ENCODE measurements at places on chromosomes 11 and 22.

GRCh38 chr11:35274909-35275785 is 136.2 kb downstream of the CD44 start:
- DNase-seq = no peak

GRCh38 chr11:130325691-130326090 is 11.0 kb upstream of the ZBTB44 start:
- no peak for DNase-seq

DNA sequence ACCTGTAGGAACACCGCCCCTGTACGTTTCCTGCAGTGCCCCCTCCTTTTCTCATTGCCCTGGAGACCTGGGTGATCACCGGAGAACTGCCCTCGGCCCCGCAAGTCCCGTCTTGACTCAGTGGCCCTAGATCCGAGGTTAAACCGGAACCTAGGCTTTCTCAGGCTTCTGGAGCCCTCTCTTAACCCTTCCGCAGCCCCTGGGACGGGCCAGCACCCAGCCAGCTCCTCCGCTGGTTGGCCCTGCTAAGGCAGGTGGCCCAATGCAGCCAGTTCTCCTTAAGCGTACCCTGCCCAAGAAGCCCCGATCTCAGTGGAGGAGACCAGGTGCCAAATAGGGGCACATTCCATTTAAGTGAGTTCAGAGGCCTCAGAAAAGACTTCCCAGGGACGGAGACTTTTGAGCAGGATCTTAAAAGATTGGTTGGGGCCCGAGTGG is 776 bp downstream of the NLRX1 start:
- DNase-seq = peak; percentile 74

DNA sequence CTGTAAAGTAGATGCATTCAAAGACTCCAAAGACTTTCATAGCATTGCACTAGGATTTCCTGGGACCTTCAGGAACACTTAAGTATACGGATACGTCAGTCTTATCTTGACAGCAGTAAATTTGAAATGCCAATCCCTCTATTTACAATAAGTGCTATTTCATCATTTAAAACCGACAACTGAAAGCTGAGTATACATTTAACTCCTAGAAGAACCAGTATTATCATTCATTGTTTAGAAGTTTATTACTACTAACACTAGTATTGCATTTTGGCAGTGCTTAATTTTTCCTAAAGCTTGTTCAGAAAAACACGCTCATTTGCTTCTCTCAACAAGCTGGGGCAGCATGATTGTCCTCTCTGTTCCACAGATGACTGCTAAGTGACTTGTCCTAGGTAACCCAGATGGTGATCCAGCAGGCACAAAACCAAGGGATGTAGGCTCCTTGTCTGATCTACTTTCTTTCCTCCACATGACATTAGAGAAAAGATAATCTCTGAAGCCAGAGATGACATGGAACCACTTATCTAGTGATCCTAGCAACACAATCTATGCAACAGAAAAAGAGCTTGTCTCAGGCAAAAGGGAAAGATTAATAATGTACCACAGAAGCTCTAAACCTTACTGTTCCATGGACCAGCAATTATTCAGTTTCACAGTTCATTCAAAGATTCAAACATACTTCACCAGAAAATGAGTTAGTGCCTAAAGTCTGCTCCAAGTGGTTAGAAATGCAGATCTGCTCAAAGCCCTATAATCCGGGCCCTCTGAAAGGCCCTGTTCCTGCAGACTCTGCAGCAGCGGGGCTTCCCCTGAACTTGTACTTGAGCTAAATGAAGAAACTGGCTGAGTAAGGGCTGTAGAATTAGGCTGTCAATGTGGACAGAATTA is 5.2 kb downstream of the MAML2 start:
- DNase-seq = peak; percentile 23

DNA sequence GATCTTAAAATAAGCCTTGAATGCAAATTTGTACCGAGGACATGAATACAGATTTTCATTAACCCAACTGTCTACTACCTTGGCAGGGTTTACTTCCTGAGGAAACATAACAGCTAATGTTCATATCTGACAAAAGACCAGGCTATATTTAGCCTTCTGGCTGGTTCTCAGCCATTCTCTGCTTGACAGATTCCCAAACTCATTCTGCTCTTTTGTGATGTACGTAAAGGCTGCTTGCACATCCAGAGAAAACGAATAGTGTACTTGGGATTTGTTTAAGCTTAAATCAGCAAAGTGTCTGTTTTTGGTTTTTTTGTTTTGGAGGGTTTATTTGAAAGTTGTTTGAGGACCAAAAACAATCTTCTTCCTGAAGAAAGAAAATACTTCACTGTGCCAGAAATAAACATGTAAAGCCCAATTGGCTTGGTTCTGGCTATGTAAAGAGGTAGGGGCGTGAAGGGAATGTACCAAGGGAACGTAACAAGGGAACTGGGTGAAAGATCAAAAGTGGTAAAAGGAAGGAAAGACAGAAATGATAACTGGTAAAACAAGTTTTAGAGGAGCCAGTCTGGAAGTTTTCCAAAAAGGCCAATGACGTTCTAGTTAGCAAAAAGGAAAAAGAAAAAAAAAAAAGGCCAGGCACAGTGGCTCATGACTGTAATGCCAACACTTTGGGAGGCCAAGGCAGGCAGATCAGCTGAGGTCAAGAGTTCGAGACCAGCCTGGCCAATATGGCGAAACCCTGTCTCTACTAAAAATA is 21.4 kb upstream of the CRTAM start:
- DNase-seq = no peak

- DNase-seq = peak; percentile 44
These were observed 471 bp downstream of the ARVCF start for GRCh38 chr22:20015971-20016733.

DNA sequence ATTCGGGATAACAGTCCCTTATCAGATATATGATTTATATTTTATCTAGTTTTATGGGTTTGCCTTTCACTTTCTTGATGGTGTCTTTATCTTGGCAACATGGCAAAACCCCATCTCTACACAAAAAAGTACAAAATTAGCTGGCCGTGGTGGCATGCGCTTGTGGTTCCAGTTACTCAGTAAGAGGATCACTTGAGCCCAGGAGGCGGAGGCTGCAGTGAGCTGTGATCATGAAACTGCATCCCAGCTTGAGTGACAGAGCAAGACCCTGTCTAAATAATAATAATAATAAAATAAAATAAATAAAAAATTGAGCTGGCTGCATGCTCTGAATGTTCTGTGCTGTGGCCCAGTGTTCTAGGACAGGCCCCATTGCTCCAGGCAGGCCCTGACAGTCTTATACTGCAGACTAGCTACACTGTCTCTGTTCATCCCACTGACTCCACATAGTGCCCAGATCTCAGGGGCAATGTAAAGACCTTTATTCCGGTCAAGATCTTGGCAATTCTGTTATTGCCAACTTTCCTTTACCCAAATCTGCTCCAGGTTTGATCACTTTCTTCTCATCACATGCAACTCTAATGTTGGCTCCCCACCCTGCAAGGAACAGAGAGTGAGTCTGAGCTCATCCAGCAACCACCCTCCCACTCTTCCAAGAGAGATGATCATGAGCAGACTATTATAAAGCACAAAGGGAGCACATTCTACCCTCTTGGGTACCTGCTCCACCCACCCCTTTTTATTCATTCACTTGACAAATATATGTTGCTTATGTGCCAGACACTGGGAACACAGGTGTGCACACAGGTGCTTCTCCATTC is 8.8 kb downstream of the HSPA8 start:
- peak; percentile 53 for DNase-seq

GRCh38 chr22:20395907-20396287 is 1.9 kb downstream of the ZNF74 start:
- peak; percentile 24 for DNase-seq

DNA sequence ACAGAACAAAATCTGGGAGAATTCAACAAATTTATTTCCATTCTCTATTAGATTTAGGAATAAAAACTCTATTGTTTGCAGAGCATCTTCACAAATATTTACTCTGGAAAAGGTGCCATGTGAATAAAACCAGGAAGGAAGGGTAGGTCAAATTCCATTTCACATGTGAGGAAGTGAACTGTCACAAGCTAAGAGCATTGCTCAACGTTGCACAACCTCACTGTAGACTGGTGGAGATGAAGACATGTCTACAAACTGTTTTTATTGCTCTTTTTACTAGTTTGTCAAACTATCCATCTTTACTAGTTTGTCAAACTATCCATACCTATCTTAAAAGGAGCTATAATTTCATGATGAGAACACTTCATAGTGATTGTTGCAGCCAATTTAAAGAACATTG is 236.4 kb downstream of the CNTN5 start:
- DNase-seq = peak; percentile 71

Measured in NB4 (cell line).